D721Med (cell line): ENCODE measurements at places on chromosomes 6 and 20.

- DNase-seq = no peak
These were observed 4.9 kb upstream of the TRIM39 start for GRCh38 chr6:30321692-30322388.

DNA sequence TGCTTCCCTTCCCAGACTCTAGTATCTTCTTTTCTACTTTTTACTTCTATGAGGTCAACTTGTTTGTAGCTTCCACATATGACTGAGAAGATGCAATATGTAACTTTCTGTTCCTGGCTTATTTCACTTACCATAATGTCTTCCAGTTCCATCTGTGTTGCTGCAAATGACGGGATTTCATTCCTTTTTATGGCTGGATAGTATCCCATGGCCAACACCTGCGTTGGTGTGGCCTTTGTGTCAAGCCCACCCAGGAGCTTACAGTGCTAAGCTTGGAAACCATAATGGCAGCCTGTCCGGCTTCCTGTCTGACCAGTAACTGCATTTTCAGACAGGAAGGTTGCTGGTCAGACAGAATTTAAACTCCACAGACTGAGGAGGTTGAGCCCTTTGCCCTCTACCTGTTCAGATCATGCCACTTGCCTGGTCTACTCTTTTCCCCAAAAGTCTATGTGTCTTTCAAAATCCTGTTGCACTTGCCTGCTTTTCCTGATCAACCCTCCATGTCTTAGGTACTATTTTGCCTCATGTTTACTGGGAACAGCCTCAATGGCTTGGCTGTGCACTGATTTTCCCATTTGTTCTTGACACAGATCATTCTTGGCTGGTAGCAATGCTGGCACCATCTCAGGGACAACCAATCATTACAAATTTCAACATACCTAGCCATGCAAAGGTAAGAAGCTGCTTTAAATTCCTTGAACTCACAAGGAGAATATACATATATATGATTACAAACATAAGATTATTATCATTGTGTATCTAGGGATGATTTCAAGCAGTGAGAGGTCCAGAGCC is 114.3 kb upstream of the PLEKHG1 start:
- DNase-seq = no peak

- no peak for DNase-seq
These were observed 374.1 kb upstream of the MANEA start for GRCh38 chr6:95203153-95203754.

DNA sequence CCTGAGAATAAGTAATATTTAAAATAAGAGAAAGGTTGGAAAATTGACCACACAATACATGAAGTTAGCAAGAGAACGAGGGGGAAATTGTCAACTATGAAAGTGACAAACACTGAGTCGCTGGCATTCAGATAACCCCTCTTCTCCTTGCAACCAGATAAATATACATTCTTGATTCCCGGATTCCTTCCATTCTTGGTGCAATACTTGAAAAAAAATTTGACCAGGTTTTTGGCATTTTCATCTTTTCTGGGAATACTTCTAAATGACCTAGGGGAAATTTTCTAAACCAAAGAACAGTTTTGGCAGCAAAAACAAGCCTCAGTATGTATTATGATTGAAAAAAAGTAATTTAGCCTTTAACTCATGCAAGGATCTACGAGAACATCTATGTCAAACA is 164.0 kb downstream of the PDE7B start:
- DNase-seq = no peak

GRCh38 chr6:104526376-104526775 is 333.3 kb downstream of the HACE1 start:
- DNase-seq = no peak

GRCh38 chr6:34295721-34296120 is 46.9 kb upstream of the SMIM29 start:
- no peak for DNase-seq

DNA sequence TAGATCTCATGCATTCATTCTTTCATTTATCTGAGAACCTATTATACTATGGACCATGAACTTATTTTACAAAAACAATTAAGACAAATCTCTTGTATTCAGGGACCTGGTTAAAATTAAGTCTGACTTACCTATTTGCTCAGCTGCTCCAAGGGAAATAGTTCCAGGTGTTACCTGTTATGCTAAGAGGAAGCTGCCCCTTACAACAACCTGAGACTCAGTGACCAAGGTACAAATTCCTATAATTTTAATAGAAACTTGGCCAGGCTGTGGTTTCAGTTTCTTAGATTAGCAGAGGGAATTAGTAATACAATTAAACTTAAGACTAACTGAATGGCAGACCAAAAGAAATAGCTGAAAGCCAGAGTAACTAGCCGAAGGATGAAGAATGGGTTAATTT is 48.2 kb upstream of the GMPR start:
- DNase-seq = no peak

GRCh38 chr6:113591896-113592827 is 265.0 kb upstream of the MARCKS start:
- no peak for DNase-seq

DNA sequence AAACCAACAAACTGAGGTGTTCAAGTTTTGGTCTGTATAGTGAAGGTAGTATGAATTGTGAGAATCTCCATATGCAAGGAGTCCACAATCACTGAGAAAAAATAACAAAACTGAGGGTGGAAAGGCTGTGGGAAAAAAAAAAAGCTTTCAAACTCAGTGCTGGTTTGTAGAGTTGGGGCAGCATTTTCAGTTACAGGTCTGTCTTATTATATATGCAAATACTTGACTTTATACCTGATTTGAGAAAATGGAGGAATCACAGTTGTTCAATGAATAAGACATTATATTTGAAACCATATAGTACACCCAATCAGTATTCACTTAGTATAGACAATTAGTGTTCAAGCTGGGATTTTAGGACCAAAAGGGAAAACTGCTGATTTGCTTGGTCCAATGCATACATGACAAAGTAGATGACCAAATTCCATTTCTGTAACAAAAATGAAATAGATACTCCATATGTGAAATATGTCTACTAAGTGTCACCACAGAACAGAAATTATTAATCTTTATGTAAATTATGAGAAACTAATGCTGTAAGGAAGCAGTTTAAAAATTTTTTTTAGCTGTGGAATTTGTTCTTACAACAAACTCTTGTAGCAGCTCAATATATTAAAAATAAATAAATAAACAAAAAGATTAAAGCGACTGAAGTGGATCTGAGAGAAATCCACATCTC is 187.7 kb downstream of the ASCC3 start:
- DNase-seq = no peak

DNA sequence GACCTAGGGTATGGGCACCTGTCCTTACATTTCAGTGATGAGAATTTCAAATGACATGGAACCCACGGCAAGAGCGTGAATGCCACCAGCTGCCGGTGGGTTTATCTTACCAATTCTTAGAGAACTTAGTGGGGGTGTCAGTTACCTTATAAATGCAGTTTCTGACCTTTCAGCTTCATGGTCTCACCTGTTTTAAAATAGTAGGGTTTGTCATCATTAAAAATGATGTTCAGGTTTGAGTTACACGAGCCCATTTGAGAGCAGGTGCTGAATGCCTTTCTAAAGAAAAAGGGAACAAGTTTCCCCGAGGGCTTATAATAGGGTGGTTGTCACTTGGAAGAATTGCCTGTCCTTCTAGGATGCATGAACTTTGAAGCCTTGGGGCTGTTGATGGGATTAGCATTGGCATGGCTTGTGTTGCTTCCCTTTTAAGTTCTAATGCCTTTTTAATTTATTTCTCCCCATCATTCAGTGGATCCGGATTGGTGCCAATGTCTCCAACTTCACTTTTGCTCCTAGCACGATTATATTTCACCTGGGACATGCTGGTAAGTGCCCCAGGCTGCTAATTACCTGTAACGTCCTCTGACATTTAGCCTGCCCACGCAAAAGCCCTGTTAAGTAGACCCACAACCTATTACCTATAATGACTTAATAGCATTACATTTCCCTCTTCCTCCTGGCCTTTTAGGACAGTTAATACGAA is 27.9 kb downstream of the GHRH start:
- DNase-seq = no peak

DNA sequence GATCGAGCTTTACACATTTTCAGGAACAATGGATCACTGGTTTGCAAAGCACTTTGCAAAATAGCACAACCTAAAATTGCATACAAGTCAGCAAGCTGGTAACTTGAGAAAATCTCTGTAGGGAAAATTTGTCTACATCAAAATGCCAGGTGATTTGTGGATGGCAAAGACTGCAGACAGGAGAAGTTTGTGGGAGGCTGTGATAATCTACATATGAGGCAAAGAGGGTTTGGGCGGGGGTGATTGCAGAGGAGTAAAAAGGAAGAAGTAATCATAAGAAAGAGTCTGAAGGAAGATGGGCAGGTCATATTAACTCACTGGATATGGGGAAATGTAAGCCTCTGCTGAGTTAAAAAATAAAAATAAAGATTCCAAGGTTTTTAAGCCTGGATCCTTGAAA is 166.3 kb upstream of the STXBP5 start:
- no peak for DNase-seq

- no peak for DNase-seq
These were observed 145.8 kb downstream of the SAMD5 start for GRCh38 chr6:147654103-147654845.

DNA sequence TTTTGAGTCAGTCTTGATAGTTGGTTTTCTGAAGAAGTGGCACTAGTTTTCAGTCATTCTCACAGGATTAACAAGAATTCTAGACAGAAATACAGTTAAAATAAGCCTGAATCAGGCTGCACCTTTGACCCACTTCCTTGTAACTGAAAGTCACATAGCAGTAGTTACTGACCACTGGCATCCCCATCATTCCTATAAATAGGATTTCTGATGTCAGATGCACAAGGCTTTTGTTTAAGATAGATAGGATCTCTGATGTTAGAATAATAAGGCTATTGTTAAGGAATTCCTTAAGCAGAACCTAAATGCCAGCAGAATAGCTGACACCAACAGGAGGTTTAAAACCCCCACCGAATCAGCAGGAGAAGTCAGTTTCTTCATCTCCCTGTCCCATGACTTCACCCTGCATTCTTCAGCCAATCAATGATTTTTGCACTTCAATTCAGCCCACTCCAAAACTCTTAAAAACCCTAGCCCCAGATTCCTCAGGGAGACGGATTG is 30.6 kb upstream of the ZBTB24 start:
- DNase-seq = no peak

DNA sequence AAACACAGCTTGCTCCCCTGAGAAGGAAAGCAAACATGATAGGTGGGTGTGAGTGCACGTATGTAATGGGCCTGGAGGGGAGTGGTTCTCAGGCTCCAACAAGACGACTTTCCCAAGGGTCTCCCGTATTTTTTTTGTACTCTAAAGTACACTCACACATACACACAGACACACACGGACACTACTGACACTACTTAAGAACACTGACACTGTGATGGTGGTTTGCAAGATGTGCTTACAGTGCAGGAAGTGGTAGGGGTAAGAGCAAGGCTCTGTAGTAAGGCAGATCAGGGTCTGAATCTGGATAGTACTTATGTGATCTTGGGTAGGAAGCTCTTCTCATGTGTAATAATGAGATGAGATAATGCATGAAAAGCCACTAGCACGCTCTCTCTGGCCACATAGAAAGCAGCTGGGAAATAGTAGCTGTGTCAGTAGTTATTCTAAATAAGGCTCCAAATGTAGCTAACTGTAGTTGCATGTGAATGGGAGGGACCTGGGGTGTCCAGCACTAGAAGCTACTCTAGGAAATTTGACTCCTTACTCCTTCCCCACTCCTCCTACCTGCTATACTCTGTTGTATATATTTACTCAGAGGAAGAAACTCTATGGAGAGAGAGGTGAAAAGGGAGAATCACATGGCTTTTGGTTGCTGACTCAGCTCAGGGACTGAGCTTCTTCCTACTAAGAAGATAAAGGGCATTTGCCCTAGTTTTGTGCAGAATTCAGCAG is 8.4 kb upstream of the ZBTB24 start:
- no peak for DNase-seq

- DNase-seq = no peak
These were observed 561.8 kb upstream of the AGPAT4 start for GRCh38 chr6:161835500-161836215.

DNA sequence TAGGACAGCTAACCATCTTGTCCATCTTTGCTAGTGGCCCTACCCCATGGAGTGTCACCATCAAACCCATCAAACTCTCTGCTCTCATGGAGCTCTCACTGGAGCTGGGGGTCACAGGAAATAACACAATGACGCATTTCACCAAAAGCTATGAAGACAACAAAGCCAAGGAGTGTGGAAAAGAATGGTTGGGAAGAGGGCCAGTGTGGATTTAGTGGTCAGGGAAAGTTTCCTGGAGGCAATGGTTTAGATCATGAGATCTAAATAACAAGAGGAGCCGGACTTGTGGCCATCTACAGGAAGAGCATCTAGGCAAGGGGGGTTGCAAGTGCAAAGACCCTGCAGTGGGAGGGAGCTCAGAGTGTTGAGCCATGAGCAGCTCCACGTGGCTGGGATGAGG is 189.5 kb downstream of the BMP7 start:
- DNase-seq = no peak

DNA sequence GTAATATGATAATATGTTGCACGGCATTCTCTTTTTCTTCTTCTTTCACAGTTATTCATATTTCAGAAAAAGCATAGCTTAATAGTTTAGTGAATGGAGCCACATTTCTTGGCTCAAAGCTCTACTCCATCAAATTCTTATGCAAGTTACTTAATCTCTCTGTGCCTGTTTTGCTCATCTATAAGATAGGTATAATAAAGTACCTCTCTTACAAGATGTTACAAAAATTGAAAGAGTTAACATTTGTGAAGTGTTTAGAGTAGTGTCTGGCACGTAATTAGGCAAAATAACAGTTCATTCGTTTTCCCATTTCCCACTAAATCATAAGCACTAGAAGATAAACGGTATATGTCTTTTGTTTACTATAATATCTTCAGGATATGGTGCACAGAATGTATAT is 1304.4 kb upstream of the EYS start:
- DNase-seq = no peak

GRCh38 chr20:23061734-23062561 is 12.5 kb upstream of the THBD start:
- DNase-seq = no peak

GRCh38 chr6:73455865-73456629 is 4.0 kb upstream of the CGAS start:
- no peak for DNase-seq

DNA sequence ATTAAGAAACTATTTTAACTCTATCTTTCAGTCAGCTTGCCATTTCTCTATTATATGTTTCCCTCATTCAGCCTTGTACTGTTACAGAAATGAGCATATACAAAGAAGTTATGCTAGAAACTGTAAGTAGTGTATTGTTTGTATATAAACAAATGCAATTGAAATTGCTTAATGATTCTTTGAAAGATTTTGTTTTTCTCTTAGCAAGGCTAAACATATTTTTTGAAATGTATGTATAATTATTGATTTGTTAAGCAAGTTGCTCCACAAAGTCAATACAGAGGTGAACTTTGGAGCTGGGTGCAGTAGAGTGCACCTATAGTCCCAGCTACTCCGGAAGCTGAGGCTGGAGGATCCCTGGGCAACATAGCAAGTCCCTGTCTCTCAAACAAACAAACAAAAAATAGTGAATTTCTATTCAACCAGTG is 253.6 kb downstream of the RNGTT start:
- no peak for DNase-seq

GRCh38 chr20:1633535-1633934 is 13.7 kb upstream of the SIRPB1 start:
- DNase-seq = no peak
